ENCODE measurements at places on chromosomes 1 and 21.

DNA sequence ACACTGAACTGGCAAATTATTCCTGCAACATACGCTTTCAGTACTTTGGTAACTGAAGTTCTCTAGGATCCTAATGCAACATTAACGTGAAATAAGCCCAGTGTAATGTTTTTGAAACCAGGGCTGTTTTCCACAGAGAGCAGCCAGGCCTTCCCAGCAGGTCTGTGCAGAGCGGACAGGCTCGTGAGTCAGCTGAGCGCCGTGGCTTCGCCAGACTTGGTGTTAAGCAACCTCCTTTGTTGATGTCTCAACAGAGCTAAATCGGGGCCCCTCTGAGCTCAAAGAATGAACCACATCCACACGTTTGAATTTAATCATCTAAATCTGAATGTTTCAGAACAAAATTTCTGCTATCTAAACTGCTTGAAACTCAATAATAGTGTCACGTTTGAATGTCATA, 181.8 kb upstream of the FMN2 start:
- DNase-seq, result no peak

- DNase-seq, result no peak
These were observed 115.7 kb upstream of the IPO9 start for GRCh38 chr1:201713086-201713810.

- DNase-seq, result no peak
These were observed 730 bp downstream of the CDC42SE1 start for GRCh38 chr1:151058692-151059091.

- no peak for DNase-seq
These were observed 12.6 kb downstream of the S100A11 start for GRCh38 chr1:152024223-152024622.

DNA sequence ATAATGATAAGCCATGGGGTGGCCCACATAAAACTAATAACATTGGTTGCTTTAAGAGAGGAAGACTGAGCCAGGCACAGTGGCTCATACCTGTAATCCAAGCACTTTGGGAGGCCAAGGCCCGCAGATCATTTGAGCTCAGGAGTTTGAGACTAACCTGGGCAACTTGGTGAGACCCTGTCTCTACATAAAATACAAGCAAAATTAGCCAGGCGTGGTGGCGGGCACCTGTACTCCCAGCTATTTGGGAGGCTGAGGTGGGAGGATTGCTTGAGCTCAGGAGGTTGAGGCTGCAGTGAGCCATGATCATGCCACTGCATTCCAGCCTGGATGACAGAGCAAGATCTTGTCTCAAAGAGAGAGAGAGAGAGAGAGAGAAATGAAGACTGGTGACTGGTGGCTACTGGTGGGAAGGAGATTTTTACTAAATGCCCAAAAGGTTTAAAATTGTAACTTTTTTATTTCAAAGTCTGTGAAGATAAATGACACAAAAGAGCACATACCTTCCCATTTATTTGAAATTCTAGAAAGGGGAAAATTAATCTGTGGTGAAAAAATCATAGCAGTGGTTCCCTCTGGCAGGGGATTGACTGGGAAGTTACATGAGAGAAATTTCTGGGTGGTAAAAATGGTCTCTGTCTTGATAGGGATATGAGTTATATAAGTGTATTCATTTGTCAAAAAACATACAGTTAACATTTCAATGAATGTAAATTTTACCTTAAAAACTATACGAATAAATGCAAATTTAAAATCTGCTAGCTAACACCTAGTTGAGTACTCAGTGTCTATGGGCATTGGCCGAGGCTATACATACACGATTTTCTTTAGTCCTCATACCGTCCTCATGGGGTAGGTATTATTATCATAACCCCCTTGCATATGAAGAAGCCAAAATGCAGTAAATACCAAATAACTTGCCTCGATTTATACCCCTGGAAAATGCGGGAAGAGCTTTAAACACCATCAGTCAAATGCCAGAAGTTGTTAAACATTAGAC, 2.2 kb upstream of the NBPF1 start:
- no peak for DNase-seq

- DNase-seq, result no peak
These were observed 74.8 kb downstream of the ETS2 start for GRCh38 chr21:38880577-38880966.

DNA sequence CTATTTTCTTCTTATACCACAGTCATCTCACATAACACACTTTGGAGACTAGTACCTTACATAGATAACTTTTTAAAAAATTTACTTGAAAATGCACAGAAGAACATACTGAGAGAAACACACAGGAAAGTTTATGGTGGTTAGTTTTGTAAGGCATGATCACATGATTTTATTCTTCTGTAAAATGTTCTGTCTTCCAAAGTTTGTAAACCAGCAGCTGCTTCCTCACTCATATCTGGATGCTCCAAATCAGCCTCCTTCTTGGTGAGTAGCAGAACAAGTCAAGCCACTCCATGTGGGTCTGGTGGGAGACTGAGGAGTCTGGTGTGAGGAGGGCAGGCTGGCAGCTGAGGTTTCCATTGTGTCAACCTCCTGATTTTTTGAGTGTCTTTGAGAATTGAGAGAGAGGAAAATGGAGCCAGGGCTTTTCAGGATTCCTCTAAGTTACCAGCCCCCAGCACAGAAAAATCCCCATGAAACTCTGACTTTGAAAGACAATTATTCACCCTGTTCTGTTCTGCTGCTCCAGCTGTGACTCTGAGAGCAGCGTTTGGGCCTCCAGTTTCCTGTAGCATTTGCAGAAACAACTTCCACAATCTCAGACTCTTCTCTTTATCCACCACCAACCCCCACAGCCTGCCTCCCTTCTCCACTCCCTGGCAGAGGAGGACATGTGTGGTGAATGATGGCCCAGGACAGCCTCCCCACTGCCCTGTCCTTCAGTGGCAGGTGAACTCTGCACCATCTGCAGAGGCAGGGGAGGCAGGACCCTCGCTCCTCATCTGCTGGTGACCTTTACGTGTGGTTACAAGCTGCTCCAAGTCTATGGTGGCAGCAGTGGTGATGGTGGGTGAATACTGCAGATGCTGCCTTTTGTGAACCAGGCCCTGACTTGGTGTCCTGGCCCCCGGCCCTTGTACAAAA, 82.3 kb downstream of the FCRL5 start:
- no peak for DNase-seq

DNA sequence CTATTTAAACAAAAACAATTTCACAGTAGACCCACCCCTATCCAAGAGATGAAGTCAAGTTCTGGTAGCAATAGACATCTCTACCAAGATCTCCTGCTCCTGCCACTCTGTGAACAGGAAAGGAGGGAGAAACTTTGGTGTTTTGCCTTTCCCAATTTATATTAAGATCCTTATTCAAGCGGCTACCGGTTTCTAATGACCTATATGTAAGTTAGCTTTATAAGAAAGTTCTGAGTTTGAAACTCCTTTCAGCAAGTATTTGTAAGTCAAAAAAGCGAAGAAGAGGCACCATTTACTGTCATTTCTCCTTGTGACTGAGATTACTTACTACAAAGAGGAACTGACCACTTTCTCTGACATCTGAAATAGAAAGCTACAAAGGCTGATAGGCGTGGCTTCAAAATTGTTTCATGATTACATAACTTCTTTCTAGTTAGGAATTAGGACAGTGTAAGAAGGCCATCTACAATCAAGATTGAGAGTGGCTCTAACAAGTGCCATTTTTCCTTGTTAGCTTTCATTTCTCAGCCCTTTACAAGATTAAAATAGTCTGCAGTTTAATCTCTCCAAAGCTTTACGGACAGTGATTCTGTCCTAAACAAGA, at the start of gene MNDA:
Gene MNDA, plus strand, starts transcription at position 448 of the 604 bp plus-strand sequence. CDS start 10,803 bp downstream, outside the sequence.
- DNase-seq, result no peak

- no peak for DNase-seq
These were observed 10.6 kb downstream of the RHBG start for GRCh38 chr1:156379420-156380165.
